HFFc6 (cell line): ENCODE measurements at places on chromosomes 7 and 10. TPM values are rescaled to one million over a fixed set of nuclear protein-coding genes. Genes with fewer than 3 reads are reported as not detected.

- no peak overlapping the region for H3K4me3 ChIP-seq
- peak overlapping the region; percentile 70 for H3K27ac ChIP-seq
- H3K36me3 ChIP-seq: peaks cover 10% of the 10 kb centered on the region
- peaks cover 77% of the 10 kb centered on the region for H3K4me1 ChIP-seq
- no peak for DNase-seq
Observed at GRCh38 chr7:128025819-128026218, 5.4 kb downstream of the LRRC4 start.

The LLCFC1 gene
- total RNA-seq: not detected in 3 replicates

The PAX4 gene
- total RNA-seq: not detected in 3 replicates

The ADAM8 gene
- total RNA-seq: 0.99 to 2.0 TPM (median 1.0 TPM) in 3 replicates

- H3K27ac ChIP-seq: no peak overlapping the region
- H3K4me3 ChIP-seq: no peak overlapping the region
- no peak for DNase-seq
Observed at GRCh38 chr10:58094985-58095718, 172.5 kb downstream of the IPMK start.

The HOXA11 gene
- total RNA-seq: 34.8 and 38.4 TPM in 2 replicates

The CALML3 gene
- not detected in 3 replicates for total RNA-seq

- peaks cover 7% of the 10 kb centered on the region for H3K36me3 ChIP-seq
- H3K4me3 ChIP-seq: no peak overlapping the region
- no peak overlapping the region for H3K27ac ChIP-seq
Observed at GRCh38 chr10:34113504-34114225, 701.4 kb downstream of the PARD3 start.

The OR2A2 gene
- total RNA-seq: not detected in 3 replicates

The PLCE1 gene
- 0.37 to 0.74 TPM (median 0.47 TPM) in 3 replicates for total RNA-seq

DNA sequence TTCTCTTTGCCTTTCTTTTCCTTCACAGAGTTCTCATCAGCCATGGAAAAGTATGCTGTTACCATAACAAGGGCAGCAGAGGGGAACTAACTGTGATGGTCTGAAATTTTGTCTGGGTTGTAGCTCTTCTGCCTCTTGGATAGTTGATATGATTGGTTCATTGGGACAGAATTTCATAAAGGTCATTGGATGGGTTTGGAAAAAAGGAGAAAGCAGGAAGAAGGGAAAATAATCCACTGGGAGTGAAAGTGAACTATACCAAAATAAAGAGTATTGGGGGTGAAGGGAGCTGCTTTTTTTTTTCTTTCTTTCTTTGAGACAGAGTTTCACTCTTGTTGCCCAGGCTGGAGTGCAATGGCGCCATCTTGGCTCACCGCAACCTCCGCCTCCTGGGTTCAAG lies 5.8 kb downstream of the EIF4EBP2 start:
- H3K4me1 ChIP-seq: peaks cover 63% of the 10 kb centered on the region
- DNase-seq: no peak
- H3K27me3 ChIP-seq: peaks cover 2% of the 10 kb centered on the region; the same call in 1 of the 2 replicates
- H3K27ac ChIP-seq: no peak overlapping the region
- H3K4me3 ChIP-seq: no peak overlapping the region
